Stimulated activated naive CD4-positive, alpha-beta T cell (primary cell): ENCODE measurements at places on chromosomes 16 and 17.

GRCh38 chr16:54846766-54847165 is 83.9 kb upstream of the IRX5 start:
- DNase-seq = no peak

- no peak for DNase-seq
Observed at GRCh38 chr17:57341611-57342540, 85.6 kb downstream of the MSI2 start.

GRCh38 chr16:86638642-86639041 is 60.3 kb downstream of the FOXL1 start:
- no peak for DNase-seq

DNA sequence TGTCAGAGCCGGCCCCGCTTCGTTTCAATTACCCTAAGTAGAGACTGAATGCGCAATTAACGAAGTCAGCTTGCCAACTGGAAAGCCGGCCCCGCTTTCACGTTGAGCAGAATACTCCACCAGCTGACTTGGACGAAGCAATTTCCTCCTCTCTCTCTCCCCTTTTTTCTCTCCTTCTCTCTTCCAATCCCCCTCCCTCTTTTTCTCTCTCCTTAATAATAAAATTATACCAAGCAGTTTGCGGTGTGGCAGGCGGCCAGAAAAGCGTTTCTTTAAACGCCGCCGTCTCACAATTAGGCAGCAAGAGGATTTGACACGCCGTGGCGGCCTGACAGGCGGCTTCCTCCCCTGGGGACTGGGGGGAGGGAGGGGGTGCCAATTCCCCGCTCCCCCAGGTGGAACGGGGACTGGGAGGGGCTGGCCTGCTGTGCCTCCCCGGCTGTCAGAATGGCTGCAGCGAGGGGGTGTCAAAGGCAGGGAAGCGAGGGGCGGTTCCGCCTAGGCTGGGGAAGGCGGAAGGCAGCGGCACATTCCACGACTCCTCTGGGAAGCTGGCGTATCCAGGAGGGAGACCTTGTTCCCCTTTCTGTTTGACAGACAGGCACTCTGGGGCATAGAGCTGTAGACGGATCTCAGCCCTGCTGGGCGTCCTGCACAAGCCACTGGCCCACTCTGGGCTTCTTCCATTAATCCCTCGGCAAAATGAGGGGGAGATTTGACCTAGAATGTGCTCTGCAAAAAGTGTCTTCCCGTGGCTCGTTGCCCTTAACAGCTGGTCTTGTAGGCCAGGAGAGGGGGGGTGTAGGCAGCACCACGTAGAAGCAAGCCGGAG is 52.7 kb downstream of the SREBF1 start:
- peak; percentile 40 for DNase-seq

DNA sequence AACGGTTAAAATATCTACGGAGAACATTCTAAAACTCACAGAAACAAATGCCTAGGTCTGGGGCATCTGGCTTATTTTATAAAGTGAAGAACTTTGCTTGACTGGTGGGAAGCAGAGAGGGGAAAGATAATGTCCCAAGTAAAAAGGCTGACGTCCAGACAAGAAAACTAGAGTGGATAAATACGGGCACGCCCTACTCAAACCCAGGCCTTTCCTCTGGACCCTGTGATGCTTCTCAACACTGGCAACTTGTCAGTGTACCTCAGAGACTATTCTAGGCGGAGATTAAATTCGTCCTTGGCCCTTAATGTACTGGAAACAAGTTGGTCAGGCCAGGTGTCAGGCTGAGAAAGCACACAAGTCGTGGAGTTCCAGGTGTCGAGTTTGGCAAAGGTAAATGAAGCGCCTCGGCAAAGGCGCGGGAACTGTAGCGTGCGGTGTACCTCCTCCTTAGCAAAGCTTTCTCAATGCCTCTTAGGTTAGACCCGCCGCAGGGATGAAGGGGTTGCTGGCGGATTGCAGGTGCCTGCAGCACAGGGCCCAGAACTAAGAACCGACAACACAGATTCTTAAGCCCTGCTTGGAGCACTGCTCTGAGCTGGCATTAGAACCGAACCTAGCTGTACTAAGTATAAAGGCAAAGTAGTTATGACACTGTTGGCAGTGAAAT is 668 bp upstream of the UNK start:
- no peak for DNase-seq

DNA sequence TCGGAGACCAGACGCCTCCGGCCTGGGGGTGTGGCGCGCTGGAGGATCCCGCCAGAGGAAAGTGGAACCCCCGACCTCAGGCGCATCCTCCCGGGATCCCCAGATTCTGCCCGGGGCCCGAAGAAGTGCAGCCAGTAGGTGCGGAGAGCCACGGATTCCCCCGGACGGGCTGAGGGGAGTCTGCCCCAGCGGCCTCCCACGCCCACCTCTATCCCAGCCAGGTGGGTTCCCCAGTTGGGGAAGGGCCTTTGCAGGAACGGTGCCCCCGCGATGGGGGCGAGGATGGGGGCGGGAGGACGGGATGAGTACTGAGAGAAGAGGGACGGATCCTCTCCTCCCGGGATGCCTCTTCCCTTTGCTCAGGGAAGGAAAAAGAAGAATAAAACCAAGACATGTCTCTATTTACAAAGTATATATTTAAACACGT is 5.1 kb downstream of the CBX8 start:
- DNase-seq = no peak

GRCh38 chr16:68319185-68319908 is 8.5 kb downstream of the PRMT7 start:
- no peak for DNase-seq

GRCh38 chr16:30567160-30567990 is 4.1 kb downstream of the ZNF688 start:
- DNase-seq = no peak

DNA sequence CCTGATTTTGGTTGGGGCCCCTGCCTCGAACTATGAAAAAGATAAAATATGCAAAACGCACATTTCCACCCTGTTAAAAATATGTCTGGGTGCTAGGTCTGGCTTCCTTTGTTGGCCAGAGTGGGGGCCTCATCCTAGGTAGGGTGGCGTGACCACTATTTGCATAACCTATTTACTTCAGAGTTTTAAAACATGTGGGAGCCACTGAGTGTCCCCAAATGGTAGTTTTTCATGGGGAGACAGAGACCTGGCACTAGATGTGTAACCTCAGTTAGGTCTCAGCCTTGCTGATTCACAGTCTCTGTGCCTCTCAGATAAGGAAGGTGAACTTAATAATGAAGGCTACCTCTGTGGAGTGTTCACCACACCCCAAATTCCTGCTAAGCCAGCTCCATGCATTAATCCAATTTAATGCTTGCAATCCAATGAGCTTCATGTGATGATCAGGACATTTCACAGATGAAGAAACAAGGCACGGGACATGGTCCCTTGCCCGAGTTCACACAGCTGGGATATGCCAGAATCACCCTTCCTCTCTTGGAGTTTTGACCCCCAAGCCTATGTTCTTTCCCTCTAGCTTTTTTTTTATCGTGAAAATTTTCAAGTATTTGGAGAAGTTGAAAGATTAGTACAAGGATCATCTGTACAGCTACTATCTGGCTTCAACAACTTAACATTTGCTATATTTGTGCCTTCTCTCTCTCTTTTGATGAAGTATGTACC is 103.4 kb downstream of the IRF8 start:
- no peak for DNase-seq

DNA sequence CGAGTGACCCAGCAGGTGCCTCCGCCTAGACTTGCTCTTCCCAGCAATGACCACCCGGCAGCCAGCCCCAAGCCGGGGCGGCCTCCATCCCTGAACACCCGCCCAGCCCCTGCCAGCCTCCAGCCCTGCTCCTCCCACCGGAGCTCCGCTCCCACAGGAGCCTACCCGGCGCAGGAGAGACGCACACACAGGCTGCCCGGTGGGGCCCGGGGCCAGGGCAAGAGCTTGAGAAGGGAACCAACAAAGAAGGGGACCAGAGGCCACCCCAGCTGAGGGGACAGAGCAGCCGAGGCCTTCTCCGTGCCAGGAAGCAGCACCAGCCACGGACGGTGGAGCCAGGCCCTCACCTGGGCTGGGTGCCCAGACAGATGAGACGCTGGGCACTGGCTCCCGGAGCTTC is 13.8 kb downstream of the PKD1 start:
- no peak for DNase-seq

DNA sequence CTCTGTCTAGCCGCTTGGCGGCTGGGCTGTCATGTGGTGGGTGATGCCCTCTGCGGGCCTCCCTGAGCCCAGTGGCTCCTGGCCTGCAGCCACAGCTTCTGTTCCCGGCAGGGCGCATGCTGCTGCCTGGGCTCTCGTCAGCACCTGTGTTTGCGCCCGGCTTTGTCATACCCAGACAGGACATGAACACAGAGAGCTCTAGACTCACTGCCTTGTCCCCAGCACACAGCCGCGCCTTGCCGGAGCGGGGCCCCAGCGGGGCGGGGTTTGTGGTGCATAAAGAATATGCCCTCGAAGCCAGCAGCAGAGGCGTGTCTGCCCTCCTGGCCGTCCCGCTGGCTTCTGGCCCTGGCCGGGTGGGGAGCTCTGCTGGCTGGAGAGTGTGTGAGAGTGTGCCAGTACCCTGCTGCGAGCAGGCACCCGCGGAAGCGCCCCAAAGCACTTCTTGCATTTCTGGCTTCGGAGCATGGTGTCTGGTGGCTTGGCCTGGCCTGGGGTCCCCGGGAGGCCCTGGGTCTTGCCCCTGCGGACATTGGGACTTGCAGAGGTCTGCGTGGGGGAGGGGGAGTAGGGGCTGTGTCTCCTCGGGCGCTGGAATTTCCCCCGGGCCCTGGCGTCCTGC is 14.4 kb downstream of the ASPSCR1 start:
- DNase-seq = no peak

GRCh38 chr17:40499551-40500189 is 1.8 kb downstream of the TNS4 start:
- no peak for DNase-seq

DNA sequence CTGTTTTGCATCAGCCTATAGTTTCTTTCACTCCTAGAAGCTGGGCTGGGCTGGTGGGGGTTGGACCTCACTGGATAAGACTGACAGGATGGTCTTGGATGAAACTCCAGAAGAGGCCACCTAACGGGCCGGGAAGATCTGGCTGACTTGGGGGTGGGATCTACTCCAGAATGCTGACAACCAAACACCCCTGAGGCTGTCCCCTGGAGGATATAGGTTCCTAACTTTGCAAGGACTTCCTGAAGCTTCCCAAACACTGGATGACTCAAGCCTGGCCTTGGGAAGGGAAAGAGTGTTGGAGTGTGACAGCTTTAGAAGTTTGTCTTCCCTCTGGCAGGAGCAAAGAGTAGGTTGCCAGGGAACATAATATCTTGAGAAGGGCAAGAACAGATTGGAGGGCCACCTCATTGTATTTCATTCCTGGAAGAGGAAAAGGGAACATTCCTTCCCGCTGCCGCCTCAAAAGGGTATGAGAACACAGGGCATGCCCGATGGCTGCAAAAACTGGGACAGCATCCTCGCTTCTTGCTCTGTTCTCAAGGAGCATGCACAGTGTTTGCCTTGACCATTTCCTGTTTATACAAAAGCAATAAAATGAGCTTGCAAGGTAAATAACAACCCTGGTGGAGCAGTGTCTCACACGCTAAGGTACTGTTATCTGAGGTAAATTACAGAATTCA is 6.8 kb upstream of the CYB5B start:
- no peak for DNase-seq

GRCh38 chr17:35373984-35374765 is 754 bp upstream of the SLFN11 start:
- peak; percentile 35 for DNase-seq

DNA sequence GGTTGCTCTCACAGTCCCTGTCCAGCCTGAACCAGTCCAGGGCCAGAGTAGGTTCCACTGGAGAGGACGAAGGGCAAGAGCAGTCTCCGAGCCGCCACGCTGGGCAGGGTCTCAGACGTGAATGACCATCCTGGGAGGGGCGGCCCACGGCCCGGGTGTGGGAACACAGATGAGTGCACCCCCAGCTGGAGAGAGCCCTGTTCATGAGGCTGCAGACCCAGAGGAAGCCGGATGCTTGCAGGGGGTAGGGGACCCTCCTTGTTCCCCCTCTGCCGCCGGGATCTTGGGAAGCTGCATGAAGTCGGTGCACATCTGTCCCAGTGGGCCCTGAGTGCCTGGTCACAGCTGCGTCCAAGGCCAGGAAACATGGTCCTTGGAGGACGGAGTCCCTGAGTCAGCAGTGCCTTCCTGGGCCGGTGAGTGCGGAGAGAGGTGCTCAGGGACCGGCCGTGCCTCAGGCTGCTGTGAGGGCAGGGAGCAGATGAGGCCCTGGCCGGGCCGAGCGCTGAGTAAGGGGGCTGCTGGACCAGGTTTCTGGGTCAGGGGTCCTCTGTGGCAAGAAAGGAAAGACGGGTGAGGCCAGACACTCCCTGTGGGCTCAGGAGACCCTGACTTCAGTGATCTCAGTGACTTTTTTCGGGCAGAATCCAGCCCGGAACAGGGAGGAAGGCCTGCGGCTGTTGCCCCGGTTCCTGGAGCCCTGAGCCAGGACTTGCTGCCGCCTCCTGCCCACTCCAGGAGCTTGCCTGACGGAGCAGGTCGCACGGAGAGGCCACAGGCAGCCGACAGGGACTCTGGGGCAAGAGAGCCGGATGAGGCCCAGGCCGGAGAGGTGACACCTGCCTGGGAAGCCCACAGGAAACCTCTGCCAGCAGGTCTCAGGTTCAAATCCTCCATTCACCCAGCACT is 45.8 kb downstream of the ACTG1 start:
- no peak for DNase-seq

DNA sequence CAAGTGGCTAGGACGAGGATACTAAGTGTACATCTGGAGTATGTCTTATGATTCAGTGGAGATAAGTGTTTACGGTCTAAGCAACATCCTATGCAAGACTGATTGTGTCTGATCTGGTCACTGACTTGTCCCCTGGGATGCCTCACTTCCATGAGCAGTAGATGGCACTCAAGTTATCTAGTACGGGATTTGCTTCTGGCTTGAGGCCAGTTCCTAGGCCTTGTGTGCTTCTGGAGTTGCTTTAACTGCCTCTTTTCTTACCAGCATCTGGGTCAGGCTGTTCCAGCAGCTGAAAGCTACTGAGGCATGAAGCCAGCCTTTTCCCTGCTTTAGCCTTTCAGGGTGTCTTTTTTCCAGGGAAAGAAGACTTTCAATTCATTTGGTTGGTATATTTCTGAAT is 23.0 kb downstream of the SUPT6H start:
- DNase-seq = no peak

GRCh38 chr16:24318680-24319079 is 62.5 kb downstream of the CACNG3 start:
- DNase-seq = no peak

GRCh38 chr17:76561332-76561731 is 21.5 kb downstream of the PRCD start:
- DNase-seq = no peak

DNA sequence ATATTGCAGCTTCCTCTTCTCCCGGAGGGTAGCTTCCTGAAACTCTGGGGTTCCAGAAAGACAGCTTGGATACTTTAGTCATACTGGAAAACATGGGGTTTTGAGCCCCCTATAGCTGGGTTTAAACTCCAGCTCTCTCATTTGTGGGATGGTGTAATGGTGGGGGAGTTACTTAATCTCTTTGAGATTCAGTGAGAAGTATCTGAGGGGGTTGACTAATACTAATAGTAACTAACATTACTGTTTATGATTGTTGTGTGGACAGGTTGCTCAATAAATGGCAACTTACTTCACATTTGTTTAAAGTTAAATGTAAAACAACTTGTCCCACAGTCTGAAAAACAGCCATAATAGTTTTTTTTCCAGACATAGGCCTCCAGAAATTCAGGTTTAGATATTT is 5.1 kb upstream of the SUZ12 start:
- DNase-seq = no peak

GRCh38 chr16:83819361-83819760 is 11.6 kb downstream of the HSBP1 start:
- DNase-seq = no peak

GRCh38 chr16:29734786-29735185 is 11.0 kb downstream of the C16orf54 start:
- DNase-seq = no peak
